ENCODE measurements at places on chromosomes 2 and 18.

DNA sequence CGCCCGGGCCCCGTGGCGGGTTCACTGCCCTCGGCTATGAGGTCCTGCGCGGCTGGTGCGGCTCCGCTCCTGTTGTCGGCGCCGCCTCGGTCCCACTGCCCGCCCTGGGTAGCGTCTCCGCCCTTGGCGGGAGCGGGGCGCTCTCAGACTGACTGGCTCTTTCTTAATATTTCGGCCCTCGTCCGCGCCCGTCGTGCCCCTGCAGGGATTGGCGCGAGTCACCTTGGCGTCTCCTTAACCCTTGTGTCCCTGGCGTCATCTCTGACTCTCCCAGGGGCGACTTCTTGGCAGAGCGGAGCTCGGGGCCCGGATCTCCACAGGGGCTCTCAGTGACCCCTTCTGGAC, 1.3 kb downstream of the PTMA start:
- DNase-seq = peak; percentile 74

DNA sequence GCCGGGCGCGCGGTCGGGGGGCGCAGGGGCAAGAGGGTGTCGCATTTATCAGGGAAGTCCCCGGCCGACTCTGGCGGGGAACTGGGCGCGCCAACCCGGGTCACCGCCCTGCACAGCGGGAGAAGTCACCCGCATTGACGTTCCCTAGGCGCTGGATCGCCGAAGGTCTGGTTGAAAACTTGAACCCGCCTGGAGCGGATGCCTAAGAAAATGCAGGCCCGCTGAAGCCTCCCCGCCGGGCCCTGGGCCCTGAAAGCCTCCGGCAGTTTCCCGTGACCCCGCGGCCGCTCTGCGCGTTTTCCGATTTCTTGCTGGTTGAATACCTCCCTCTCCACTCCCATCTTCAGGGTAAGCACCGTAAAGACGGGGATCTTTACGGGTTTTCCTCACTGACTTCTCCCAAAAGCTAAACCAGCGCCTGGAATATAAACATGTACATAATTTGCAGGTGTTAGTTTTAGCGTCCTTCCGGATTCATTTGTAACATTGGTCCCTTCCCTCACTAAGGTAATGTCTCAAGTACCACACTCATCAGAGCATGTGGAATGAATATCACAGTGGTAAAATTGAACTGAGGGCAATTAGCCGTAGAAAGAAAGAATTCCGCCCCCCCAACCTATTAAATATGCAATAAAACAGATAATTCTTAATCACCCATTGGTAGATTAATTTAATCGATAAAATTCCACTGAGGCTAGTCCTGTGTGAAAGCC, 675 bp upstream of the SPIRE1 start:
- DNase-seq = peak; percentile 31

GRCh38 chr18:54774423-54774822, 53.9 kb upstream of the RAB27B start:
- DNase-seq = no peak

- DNase-seq = no peak
Observed at GRCh38 chr2:200379481-200380090, 73.1 kb downstream of the SPATS2L start.

DNA sequence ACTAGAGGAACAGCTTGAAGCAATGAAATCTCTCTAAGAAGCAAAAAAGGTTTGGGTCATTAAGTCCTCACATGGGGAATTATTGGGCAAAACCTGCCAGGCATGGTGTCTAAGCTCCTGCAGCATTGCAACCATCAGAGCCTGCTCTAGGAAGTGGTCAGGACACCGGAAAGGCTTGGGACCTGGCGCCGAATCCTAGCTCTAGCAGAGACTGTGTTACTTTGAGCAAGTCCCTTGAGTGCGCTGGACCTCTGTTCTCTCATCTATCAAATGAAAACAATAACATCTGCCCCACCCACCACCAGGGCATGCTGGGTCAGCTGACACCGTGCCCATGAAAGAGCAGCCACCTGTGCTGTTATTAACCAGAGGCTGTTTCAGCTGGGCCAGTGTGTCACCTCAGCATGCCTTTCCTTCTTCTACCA, 6.3 kb downstream of the TMEM127 start:
- DNase-seq = no peak

GRCh38 chr18:9570255-9570654, 44.1 kb downstream of the PPP4R1 start:
- DNase-seq = no peak

DNA sequence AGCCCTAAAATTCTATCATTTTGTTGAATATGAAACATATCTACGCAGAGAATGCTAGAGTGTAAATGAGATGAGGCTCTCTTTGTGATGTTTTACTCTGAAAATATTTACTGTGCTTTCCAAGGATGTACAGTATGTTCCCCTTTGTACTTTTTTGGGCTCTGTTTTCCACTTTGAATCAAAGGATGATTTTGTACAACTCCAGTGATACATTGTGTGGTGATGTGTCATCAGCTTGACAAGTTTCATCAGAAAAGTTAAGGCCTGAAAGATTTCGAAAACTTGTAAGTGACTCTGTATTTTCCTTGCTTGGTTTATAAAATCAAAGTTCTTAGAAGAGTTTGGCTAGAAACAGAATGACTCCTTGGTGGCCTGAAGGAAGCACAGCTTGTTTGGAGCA, 206.3 kb downstream of the LTBP1 start:
- no peak for DNase-seq

GRCh38 chr2:40394597-40394996, 57.3 kb downstream of the SLC8A1 start:
- no peak for DNase-seq

GRCh38 chr2:241925821-241926441, 56.4 kb downstream of the RTP5 start:
- DNase-seq = no peak

- no peak for DNase-seq
Observed at GRCh38 chr2:133377021-133377481, 191.2 kb downstream of the NCKAP5 start.

All from tibial artery (tissue), 4 donors.